ENCODE measurements at places on chromosomes 4 and X.

GRCh38 chr4:46386570-46386969, 3.4 kb downstream of the GABRA2 start:
- H3K36me3 ChIP-seq: no peaks in the 10 kb centered on the region
- no peak overlapping the region for H3K27ac ChIP-seq
- peaks cover 15% of the 10 kb centered on the region for H3K4me1 ChIP-seq
- H3K27me3 ChIP-seq: peaks cover 44% of the 10 kb centered on the region
- DNase-seq: peak; percentile 20
- H3K4me3 ChIP-seq: no peak overlapping the region

DNA sequence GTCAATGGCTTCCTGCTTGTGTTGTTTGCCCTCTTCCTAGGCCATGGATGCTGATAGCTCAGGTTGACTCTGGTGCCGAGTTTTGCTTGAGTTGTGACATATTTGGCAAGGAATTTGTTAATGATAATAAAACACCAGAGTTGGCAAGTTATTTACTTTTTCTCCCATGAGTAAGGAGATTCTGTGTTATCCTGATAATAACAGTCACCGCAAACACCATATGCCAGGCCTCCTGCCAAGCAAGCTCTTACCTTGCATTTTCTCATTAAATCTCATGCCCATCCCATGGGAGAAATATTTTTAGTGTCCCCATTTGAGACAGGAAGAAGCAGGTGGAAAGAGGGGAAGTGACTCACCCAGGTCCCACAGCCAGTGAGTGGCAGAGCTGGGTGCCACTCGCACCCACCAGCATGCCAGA, 67.4 kb upstream of the CLCN4 start:
- peaks cover 6% of the 10 kb centered on the region for H3K27me3 ChIP-seq
- H3K36me3 ChIP-seq: peaks cover 3% of the 10 kb centered on the region
- H3K4me1 ChIP-seq: no peaks in the 10 kb centered on the region
- H3K4me3 ChIP-seq: no peak overlapping the region

DNA sequence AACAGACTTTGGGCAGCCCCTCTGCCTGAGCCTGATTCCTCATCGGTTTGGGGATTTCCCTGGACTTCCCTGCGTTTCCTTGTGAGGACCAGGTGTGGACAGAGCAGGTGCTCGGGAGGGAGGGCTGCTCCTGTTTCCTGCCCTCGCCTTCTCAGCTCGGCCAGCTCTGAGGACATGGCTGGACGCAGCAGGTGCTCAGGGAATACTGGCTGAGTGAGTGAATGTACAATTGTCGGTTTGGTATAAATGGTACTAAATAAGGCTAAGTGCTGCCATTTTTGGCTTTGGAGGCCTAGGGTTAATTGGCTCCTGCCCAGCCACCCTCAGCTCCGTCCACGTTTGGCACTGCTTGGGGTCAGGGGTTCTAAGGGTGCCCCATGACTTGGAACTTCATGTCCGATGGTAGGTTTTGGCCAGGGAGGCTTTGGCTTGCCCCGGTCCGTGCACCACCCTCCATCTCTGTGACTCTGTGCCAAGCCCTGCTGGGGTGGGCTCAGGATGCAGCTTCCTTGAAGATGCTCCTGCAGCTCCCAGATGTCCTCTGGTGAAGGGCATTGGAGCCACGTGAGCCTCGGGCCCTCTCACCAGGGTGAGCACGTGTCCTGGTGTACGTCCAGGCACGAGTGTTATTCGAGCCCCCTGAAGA, 45.0 kb upstream of the NKX1-1 start:
- H3K27me3 ChIP-seq: peaks cover 7% of the 10 kb centered on the region
- no peaks in the 10 kb centered on the region for H3K4me1 ChIP-seq
- DNase-seq: no peak
- H3K27ac ChIP-seq: no peak overlapping the region

DNA sequence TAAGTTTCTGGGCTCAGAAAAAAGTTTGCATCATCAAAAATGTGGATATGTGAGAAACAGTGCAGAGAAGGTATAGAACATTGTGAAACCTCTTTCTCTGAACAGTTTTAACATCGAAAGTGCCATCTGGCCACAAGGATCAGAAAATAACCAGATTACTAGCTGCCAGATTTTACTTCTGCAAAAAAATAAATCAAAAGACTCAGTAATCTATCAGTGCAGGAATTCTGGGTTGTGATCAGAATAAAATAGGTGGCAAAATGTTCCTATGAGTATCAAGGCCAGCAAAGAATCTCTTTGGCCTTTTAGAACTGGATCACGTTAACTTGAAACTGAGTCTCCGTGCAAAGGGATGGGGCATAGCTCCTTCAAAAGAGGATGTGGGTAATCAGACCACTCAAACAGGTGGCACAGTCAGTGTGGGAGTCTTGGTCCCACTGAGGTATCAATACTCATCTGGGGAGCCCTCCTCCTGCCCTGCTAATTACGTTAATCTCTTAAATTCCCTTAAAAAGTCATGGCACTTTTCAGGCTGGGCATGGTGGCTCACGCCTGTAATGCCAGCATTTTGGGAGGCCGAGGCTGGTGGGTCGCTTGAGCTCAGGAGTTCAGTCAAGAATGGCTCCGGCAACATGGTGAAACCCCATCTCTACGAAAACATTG, 26.7 kb upstream of the RBM47 start:
- no peak overlapping the region for H3K4me3 ChIP-seq
- no peaks in the 10 kb centered on the region for H3K4me1 ChIP-seq
- DNase-seq: no peak
- no peaks in the 10 kb centered on the region for H3K36me3 ChIP-seq

GRCh38 chr4:173410079-173410478, 11.2 kb upstream of the SCRG1 start:
- no peaks in the 10 kb centered on the region for H3K36me3 ChIP-seq
- H3K4me3 ChIP-seq: no peak overlapping the region
- DNase-seq: no peak
- H3K4me1 ChIP-seq: no peaks in the 10 kb centered on the region
- H3K27ac ChIP-seq: no peak overlapping the region

- DNase-seq: no peak
- H3K36me3 ChIP-seq: no peaks in the 10 kb centered on the region
- no peak overlapping the region for H3K27ac ChIP-seq
- H3K4me1 ChIP-seq: no peaks in the 10 kb centered on the region
- no peak overlapping the region for H3K4me3 ChIP-seq
These were observed 31.4 kb upstream of the SPATA4 start for GRCh38 chr4:176226736-176227135.
